ENCODE measurements at places on chromosomes 5 and 9. TPM values are rescaled to one million over a fixed set of nuclear protein-coding genes. Genes with fewer than 3 reads are reported as not detected.

DNA sequence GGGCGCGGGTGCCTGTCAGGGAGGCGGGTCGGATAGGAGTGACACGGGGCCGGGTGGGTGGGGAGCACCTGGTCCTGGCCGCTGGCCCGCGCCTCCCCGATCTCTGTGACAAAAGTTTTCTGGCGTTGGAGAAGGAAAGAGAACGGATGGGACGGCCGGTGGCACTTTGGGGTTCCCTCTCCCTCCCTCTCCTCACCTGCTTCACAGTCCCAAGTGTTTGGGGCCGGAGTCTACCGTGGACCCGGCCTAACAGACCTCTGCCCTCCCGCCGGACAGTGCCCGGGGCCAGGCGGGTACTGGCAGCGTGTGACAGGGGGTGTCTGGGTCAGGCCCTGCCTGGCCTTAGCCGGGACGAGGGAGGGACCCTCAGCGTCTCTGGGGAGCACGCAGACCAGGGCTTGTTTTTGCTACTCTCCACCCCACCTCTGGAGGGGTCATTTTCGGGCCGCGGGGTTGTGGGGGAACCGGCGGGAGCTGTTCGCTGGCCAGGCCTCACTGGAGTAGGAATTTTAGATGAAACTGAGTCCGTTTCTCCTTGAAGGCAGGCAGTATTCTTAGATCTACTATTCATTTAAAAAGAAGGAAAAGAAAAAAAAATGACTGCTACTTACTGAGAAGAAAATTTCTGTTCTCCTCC is 1.7 kb downstream of the PRDM6 start:
- no peak for DNase-seq

DNA sequence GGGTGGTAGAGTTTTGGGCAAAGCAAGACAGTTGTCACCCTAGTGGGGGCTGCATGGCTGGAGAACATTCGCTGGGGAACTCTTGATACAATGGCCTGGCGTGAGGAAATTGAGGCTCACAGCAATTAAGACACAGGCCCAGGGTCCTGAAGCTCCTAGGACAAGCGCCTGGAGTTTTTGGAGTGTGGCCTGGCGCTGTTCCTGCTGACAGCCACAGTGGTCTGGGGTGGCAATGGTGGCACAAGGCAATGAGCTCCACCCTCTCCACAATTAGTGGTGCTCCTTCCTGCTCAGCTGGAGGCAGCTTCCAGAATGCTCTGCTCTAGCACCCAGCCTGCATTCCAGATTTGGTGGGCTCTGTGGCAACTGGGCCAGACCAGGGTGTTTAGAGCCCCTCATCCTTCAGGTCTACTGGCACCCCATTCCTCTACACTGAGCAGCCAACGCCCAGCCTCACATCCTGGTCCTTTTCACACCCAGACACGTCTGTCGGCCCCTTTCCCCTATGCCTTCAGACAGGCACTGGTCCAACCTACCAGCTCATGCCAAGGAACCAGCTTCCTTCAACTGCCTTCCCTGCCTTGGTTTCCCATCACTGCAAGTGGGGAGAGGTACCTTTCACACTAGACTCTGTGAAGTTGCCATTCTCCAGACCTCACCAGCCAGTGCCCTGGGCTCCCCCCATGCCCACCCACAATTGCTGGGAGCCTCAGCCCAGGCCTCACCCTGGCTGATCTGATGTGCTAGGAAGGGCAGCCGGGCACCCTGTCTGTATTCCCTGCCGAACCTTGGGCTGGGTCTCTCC is 138.1 kb upstream of the COL5A1 start:
- no peak for DNase-seq

DNA sequence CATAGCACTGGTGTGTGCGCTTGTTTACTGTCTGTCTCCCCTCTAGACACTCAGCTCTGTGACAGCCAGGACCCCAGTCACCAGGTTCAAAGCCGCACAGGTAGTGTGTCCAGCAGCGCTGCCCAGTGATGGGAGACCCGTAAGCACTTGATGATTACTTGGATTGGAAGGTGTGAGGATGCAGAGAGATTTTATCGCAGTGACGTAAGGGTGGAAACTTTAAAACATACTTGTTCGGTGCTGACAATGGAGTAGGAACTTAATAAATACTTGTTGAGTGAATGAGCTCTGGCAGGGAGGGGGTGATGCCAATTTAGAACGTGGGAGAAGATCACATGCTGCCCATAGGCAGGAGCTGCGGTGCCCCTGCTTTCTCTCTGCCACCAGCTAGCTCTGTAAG is 99.2 kb upstream of the PITX1 start:
- no peak for DNase-seq

DNA sequence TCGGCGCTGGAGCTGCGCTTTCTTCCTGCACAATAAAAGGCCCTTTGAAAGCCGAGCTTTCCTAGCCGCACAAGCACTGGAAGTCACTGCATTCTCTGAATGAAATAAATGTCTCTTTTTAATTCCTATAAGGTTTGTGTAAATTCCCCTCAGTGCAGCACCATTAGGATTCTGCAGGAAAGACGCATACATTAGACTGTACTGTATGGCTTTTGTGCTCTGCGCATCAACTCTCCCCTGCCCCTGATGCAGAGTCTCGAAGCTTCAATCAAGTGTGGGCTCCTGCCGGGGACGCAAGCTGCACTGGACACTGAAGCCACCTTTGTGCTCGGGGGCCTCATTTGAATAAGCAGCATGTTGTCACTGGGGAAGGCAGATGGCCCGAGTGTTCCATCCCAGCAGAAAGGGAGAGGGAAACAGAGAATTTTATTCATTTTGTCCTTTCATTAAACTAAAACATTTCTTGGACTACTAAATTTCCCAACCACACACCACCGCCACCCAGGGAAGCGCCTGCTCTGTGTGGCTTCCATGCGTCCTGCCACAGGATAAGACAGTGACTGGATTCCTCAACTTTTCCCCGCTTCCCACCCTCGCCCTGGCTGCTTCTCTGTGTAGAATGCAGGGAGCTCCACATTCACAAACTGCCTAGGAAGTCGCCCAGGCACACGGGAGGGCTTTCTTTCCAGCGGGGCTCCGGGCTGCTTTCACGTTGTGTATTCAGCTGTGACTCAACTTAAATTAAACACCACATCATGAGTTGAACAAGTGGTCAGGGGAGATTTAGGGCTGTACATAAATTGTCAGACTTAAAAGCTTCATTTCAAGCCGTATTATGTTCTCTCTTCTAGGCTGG is 635.4 kb downstream of the IRX1 start:
- no peak for DNase-seq

Gene FAM221B
- not detected for polyA plus RNA-seq

Gene SLC25A2
- polyA plus RNA-seq = not detected

Gene FAM153A
- 11.2 TPM for polyA plus RNA-seq

Gene IFNA13
- polyA plus RNA-seq = not detected

Gene HSPA4
- 29.9 TPM for polyA plus RNA-seq

Measured in stomach (tissue), 19 donors.